ENCODE measurements at places on chromosomes 11 and 22.

- DNase-seq: no peak
Measured at GRCh38 chr22:32665676-32666075, 135.8 kb upstream of the TIMP3 start.

DNA sequence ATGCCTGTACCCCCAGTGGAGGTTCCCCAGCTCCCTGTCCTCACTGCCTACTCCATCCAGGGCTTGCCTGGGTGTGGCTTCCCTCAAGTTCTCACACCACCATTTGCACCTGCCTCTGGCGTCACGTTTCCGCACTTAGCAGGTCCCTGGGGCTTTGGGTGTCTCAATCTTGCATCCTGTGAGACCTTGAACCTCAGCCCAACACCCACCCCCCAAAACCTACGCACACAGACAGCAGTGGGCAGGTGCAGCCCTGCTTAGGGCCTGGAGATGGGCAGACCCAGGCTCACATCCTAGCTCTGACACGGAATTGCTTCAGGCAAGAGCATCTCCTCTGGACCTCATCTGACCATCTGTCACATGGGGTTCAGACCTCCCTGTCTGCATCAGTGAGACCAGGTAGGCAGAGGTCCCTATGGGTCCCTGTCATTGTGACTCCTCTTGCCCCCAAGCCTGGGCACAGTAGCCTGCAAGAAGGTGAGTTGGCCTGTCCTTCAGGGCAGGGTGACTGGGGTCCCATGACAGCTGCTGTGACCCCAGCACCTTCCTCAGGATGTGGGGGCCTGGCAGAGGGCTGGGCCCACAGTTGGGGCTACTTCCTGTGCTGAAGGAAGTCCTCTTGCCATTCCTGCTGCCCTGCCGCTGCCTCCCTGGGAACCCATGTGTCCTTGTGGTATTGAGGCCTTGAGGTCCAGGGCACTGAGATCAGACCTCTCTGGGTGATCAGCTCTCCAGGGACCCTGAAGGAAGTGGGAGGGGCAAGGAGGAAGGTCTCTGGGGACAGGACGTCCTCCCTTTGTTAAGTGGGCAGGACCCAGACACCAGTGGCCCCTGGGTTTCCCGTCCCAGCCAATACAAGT is 2.0 kb downstream of the SIPA1 start:
- no peak for DNase-seq

- no peak for DNase-seq
Measured at GRCh38 chr22:39277142-39277607, 32.4 kb upstream of the PDGFB start.

DNA sequence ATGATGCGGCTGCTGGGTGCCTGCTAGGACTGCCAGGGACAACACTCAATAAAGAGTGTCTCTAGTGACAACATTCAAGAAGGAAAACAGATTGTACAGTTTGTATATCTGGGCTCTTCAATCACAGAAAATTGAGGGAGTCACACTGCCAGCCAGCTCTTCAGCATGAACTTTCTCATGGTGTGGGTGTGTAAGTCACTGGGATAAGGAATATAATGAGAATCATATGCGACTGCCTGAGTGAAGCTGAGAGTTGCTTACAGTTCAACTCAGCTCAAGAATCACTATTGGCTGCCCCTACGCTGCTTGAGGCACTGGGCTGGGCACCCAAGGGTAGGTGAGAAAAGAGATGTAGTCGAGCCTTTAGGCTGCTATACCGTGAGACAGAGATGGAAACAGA is 328.1 kb upstream of the PITPNB start:
- DNase-seq: no peak

DNA sequence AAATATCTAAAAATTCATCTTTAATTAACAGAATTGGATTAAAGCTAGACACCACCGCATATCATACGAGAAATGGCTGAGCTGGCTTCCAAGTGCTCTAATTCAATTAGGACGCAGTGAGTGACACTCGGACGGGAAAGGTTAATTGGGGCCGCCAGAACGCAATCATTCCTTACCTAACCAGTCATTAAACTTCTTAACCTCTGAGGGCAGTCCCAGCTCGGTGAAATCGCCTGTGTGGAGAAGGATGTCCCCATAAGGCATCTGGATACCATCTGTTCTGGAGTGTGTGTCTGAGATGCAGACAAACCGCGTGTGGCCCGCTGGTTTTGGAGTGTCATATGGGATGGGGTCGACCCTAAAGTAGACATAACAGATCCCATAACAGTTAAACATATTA is 50.3 kb downstream of the MPPED2 start:
- DNase-seq: no peak

- no peak for DNase-seq
Measured at GRCh38 chr11:13064593-13064992, 55.5 kb downstream of the RASSF10 start.

DNA sequence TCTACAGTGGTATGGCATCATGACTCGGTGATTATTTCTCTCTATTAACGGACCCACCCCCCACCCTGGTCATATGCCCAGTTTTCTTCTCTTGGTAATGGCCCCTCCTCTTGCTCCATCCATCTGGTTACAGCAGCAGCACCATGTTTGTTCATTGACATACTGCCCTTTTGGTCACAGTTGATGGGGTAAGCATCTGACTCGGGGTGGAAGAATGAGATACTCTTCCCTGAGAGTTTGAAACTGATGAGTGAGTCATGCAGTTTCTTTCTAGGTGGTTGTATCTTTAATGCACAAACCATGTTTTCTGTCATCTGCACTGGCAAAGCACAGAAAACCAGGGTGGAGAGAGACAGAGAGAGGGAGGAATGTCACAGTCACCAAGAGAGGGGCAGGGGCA is 126.0 kb downstream of the SYN3 start:
- no peak for DNase-seq

DNA sequence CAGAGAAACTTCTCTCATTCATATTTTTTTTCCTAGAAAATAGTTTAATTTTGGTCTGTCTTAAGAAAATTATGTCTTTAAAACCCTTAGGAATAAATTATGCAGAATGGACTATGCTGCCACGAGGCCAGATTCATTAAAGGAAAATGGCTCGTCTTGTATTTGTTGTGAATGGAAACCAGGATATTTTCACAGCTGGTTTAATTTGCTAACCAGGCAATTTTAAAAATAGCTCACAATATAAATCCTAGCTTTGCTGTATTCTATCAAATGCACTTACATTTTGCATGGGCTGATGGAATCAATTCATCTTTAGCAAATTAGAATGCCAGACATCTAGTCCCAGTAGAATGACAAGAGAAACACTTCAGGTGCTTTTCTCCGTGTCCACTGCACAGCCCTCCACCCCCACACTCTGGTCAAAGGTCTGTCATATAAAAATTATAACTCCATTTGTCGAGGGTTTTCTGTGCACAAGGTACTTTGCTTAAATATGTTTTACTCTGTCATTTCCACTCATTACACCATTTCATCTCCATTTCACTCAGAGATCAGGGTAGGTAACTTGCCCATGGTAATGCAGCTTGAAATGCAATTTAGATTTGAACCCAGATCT is 20.3 kb upstream of the TNRC6B start:
- DNase-seq: no peak

GRCh38 chr11:35035894-35036408 is 103.0 kb upstream of the CD44 start:
- DNase-seq: no peak

GRCh38 chr11:86514453-86514852 is 139.8 kb downstream of the CCDC81 start:
- no peak for DNase-seq

DNA sequence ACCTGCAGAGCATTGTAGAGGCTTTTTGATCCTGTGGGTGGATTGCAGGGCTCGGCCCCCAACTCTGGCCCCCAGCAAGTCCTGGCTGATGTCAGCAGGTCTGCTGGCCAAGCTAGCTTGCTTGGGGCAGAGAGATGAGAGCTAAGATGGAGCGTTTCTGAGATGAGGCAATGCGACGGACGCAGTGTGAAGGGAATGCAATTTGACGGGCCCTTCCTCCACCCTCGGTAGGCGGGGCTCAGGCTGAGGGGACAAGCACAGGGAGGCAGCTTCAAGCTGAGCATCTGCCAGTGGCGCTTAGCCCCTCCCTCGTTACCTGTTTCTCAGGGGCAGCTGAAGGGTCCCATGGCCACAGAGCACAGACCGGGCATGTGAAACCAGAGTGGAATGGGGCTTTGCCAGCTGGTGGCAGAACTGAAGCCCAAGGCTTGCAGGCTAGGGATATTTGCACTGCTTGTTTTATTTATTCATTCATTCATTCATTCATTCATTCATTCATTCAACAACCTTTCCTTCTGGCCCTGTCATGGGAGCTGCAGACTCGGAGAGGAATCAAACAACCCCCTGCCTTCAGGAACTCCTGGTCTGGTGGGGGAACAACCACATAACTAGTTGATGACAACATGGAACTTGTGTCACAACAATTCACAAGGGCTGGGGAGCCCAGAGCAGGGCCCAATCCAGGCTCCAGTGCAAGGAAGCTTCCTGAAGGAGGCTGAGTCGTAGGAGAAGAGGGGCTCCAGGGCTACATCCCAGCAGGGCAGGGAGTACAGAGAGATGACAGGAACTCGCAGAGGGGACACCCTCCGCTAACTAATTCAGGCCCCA is 66.8 kb downstream of the THAP12 start:
- no peak for DNase-seq

- DNase-seq: peak; percentile 74
Measured at GRCh38 chr11:74024261-74025029, 15.6 kb upstream of the UCP3 start.

GRCh38 chr11:94924612-94925011 is 48.7 kb downstream of the CWC15 start:
- DNase-seq: no peak

DNA sequence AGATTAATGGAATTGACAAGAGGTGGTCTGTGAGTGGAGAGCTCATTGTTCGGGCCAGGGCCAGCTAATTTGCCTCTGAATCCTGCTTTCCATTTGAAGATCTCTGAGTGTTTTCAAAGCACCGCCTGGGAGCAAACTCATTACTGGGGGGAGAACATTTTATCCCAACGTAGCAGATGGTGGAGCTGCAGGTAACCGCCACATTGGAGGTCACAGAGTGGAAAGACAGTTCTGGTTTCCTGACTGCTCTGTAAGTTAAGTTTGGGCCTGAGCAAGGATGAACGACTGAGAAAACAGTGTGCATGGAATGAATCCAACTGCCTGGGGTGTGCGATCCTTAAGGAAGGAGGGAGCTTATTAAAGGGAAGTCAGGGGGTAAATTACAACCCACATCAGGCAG is 30.5 kb downstream of the LMO2 start:
- DNase-seq: no peak

- no peak for DNase-seq
Measured at GRCh38 chr11:36818410-36818809, 220.4 kb upstream of the RAG2 start.

DNA sequence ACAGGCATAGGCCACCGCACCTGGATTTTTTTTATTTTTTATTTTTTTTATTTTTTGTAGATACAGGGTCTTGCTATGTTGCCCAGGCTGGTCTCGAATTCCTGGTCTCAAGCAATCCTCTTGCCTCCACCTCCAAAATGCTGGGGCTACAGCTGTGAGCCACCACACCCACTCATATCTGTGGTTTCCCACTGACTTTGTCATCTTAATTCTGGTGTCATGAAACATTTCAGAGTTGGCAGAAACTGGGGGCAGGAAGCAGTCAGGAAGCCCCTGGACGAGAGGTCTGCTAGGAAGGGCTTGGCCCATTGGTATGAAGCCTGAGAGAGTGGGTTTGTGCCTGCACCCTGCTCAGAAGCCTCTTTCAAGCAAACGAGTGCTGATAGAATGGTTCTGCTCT is 49.1 kb downstream of the COMMD9 start:
- no peak for DNase-seq

GRCh38 chr11:46363455-46364005 is 16.3 kb downstream of the DGKZ start:
- peak; percentile 73 for DNase-seq

GRCh38 chr11:60910281-60910687 is 3.7 kb upstream of the TMEM109 start:
- DNase-seq: no peak

GRCh38 chr11:119993722-119994121 is 144.2 kb downstream of the TRIM29 start:
- no peak for DNase-seq

DNA sequence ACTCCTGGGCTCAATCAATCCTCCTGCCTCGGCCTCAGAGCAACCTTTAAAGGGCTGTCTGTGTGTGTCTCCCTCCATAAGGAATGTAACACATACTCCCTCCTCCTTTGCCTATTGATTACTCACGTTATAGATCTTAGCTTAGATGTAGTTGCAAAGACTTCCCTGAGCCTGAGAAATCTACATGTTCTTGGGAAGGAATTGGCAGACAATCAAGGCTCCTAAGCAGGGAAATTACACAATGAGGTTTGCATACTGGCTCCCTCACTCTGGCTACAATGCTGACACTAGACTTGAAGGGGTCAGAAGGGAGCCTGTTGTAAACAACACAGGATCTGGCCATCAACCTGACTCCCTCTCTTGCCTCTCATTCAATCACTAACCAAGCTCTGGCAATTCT is 5.2 kb upstream of the OLFML1 start:
- no peak for DNase-seq
